ENCODE measurements at places on chromosomes 1 and 21.
A peak's percentile ranks its signal among the peaks of the same experiment; 100 is the strongest.

DNA sequence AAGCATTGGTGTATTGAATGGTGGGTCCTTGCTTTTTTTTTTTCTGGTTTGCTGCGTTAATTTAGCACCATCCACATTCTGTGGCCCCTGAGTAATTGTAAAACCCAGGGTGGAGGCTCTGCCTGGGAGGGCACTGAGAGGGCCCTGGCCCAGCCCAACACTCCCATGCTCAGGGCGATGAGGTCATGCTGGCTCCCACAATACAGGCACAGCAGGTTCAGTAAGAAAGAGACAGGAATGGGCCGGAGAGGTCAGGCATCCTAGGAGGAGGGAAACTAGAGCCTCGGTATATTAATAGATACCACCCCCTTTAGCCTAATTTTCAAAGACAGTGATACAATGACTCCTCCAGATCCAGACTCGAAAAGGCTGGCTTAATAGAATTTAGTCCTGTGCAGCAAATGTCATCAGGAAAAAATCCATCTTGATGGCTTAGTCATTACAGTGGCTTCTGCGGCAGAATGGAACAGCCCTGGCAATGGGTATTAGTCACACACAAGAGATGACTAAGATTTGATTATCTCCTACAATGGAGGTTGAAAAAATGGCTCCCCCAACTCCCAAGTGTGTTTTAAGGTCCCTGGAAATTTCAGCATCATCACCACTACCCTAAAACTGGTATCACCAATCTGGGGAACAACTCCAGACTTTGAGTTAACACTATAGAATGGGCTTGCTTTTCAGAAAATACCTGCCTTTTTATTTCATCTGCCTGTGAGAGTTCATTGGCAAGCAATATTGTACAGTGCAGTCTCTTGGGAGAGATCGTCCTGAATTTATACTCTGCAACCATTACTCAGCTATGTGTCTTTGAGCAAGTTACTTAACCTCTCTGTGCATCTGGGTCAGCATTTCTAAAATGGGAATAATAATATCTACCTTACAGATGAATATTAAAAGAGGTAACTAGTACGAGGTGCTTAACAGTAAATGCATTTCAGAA lies 43.9 kb upstream of the LYST start:
- DNase-seq, result peak; percentile 82

- DNase-seq, result no peak
Observed at GRCh38 chr1:11295905-11296304, 22.9 kb downstream of the UBIAD1 start.

DNA sequence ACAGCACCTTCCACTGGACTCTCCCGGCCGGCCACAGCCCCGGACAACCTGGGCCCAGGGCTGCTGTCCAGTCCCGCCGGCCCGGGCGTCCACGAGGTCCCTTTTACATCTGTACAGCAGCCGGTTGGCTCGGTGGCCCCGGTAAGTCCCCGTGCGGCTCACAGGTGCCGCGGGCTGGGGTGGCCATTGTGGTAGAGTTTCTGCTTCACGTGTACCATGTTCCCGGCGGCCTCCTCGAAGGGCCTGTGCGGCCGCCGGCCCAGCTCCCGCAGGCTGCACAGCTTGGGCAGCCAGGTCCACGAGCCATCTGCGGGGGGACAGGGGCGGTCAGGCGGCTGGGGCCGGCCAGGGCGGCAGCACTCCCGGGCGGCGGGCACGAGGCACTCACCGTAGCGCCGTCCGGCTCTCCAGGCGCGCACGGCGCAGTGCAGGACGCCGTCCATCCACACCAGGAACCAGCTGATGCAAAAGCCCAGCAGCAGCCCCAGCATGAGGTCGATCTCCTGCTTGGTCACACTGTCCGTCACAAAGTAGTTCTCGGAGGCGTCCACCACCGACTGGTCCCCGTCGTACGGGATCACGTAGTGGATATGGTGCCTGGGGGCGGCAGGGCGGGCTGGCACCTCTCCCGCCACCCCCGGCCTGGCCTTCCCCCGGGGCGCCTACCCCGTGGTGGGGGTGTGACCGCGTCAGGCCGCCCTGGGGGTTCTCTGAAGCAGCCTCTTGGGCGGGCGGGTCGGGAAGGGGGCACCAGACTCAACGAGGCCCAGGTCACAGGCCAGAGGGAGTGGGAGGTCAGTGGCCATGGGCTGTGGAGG lies 5.0 kb downstream of the TMEM240 start:
- no peak for DNase-seq

GRCh38 chr1:231393668-231394067 lies 28.4 kb downstream of the EGLN1 start:
- no peak for DNase-seq

DNA sequence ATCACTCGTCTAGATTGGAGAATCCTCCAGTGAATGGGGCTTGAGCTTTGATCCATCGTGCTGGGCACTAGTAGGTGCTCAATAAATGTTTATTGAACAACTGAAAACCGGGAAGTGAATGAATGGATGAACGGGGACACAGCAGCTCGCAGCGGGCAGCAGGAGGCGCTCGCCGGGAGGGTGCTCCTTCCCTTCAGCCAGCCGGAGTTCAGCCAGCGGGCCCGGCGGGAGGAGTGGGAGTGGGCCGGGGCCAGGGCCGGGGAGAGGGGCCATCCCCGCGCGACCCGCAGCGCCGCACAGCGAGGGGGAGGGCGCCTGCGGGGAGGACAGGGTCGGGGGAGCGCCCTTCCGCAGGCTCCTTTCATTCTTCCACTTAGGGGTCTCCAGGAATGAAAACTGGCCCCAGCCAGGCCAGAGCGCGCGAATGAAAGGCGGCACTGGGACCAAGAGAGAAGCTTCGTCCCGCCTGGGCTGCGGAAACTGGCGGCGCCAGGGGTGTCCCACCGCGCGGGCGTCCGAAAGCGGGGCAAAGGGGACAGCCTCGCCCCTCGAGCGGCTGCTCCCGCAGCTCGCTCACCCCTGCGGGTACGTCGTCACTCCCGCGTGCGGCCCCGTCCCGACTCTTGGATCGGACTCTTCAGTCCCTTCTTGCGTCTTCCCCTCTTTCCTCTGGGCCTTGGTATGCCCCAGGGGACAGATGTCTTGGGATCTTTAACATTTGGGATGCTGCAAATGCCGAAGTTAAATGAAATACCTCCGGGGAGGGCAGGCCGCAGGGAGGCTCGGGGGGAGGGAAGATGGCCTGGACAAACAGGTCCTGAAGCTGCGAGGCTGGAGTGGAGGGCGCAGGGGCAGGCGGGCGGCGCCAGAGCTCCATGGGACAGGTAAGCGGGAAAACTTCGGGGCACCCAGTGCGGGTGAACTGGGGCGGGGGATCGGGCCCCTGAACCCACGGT lies 3.6 kb upstream of the INAVA start:
- peak; percentile 36 for DNase-seq

- peak; percentile 90 for DNase-seq
Observed at GRCh38 chr1:1013105-1013921, at the start of gene ISG15. Gene ISG15 (plus strand): TSS chr1:1013497. CDS start chr1:1013574, 77 bp downstream.

DNA sequence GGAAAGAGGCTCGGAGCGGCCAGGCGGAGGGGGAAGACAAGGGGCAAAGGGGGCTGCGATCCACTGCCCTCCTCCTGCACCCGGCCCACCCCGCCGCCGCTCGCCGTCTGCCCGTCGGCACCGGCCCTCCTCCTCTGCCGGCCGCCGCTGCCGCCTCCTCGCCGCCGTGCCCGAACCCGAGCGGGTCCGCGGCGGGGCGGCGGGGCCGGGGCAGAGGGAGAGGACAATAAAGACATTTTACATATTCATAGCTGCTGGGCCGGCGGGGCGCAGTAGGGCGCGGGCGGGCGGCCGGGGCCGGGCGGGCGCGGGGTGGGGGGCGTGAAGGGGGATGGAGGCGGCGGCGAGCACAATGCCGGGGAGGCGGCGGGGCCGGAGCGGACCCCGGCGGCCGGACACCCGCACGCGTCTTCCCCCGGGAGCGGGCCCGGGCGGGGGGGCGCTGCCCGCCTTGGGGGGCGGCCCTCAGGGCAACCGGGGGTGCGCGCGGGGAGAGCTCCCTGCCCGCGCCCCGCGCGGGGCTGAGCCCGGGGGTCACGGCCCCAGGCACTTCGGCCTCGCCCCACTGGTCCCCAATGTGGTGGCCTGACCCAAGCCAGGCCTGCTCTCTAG lies 546 bp downstream of the POU2F1 start:
- DNase-seq, result peak; percentile 22

DNA sequence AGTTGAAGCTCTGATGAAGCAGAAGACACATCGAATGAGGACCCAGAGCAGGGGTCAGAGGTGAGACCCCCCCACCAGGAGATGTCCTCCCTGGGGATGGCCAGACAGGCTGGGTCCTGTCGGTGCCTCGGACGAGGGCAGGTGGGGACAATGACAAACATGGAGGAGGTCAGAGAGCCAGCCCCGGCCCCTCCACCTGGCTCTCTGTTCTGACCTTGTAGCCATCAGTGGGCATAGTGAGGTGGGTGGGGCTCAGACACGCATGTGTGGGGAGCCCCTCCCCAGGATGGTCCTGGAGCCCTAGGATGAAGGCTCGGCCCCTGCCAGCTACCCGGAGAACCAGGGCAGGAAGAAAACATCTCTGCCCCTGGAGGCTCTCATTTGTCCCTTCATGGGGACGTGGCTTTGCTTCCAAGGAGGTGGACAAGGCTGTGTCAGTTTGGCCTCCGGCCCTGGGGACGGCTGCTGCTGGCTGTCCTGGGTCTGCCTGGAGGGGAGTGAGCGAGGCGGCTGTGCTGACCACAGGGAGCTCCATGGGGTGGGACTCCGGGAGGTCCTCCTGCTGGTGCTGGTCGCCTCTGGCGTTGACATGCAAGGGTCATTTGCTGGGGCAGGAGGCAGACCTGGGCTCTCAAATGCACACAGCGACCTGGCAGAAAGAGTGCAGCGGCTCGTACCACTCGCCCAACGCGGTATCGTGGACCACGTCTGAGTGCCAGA lies 2.6 kb downstream of the KRTAP10-6 start:
- DNase-seq, result no peak

DNA sequence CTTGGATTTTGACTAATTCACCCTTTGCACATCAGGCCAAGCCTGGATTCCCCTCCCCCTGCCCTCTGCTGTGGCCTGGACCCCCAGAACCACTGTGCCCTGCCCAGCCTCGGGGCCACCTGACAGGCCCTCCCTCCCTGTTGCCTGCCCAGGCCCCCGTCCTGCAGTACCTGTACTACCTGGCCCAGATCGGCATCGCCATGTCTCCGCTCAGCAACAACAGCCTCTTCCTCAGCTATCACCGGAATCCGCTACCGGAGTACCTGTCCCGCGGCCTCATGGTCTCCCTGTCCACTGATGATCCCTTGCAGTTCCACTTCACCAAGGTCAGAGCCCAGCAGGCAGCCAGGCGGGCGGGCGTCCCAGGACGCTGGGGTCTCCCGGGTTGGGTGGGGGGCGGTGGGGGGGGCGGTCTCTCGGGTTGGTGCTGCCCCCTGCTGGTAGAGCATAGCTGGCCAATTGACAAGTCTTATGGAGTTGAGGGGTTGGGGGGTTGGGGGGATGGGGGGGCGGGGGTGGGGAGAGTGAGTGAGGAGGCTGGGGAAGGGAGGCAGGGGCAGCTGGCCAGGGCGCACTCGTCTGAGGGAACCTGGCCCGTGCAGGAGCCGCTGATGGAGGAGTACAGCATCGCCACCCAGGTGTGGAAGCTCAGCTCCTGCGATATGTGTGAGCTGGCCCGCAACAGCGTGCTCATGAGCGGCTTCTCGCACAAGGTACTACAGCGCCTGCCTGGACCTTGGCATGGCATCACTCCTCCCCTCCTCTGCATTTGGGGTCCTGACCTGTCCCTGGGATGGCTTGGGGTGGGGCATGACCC lies 10.7 kb downstream of the AMPD2 start:
- DNase-seq, result no peak

DNA sequence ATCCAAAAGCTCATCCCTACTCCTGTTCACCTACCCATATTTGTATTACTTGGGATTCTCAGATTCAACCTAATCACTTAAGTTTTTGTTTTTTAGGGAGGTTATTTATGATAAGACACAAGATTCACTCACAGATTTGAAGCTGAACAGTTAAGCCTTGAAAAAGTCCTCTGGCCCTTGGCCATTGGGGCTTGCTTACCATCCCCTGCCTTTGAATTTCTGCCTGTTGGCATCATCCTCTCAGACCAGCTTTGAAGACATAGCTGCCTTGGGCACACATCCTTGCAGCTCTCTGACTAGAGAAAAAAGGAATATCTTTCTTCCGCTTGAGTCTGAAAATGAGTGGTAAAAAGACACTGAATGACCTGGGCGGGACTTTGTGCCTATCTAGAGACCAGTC lies 41.8 kb upstream of the RALGPS2 start:
- DNase-seq, result no peak

GRCh38 chr21:40638466-40639251 lies 208.3 kb downstream of the DSCAM start:
- no peak for DNase-seq

DNA sequence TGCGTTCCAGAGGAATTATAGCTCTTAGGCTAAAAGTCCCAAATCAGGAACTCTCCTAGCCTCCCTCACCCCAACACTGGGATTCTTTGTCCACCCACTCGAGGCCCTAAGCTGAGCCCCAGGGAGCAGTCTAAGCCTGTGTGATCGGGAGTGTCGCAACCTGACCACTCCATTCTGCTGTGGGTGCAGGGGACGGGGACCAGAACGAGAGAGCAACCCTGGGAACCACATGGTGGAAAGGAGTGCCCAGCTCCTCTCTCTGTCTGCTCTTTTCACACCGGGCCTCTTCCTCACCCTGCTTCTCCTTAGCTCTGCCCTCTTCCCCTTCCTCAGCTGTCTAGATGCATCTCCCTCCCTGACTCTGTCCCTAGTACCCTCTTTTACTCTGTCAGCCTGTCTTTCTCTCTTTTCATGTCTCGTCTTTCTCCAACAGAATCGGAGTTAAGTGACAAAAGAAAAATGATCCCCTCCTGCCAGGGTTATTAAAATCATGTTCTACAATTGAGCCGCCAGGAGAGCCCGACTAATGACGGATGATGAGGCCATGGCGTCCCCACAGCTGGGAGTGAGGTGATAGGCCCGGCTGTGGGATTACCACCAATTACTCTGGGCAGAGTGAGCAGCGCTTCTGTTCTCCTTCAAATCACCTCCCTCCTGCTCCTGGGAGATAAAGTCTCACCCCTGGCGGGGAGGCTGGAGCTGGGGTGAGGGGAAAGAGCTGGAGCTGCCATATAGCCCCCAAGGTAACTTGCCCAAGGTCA lies 34.5 kb upstream of the CSF3R start:
- peak; percentile 58 for DNase-seq

- DNase-seq, result no peak
Observed at GRCh38 chr1:176837708-176838107, 326.8 kb downstream of the ASTN1 start.

- no peak for DNase-seq
Observed at GRCh38 chr1:86227026-86227425, 70.5 kb upstream of the COL24A1 start.
